Right ventricle myocardium inferior (tissue), 1 donor: ENCODE measurements at places on chromosomes 1 and 21.
A peak's percentile ranks its signal among the peaks of the same experiment; 100 is the strongest.

- no peak for DNase-seq
Observed at GRCh38 chr1:80053613-80054012, 1047.1 kb upstream of the ADGRL4 start.

DNA sequence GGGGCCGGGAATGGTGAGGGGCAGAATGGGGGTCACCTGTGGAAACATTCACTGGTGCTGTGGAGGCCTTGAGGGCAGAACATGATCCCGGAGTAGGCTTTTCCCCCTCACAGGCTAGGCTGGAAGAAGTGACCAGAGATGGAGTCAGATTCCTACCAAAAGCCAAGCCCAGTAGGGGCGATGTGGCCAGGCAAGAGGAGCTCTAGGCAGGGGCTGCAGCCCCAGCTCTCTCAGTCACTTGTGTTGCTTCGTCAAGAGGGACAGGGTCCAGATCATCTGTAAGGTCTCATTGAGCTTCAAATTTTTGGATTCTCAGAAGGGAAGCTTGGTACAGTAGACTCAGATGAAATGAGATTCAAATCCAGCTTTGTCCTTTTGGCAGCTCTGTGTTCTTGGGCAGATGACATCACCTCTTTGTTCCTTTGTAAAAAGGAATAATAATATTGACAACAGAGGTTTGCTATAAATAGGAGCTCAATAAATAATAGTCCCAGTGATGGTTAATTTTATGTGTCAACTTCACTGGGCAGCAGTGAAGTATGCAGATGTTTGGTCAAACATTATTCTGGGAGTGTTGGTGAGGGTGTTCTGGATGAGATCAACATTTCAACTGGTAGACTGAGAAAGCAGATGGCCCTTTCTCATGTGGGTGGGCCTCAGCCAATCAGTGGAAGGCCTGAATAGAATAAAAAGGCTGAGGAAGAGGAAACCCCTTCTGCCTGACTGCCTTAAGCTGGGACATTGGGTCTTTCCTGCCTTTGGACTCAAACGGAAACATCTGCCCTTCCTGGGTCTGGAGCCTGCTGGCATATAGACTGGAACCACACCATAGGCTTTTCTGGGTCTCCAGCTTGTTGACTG lies 324.7 kb upstream of the USP24 start:
- DNase-seq, result no peak

GRCh38 chr21:37869661-37870060 lies 46.6 kb downstream of the KCNJ6 start:
- DNase-seq, result no peak

GRCh38 chr1:205587581-205587980 lies 44.2 kb downstream of the ELK4 start:
- DNase-seq, result no peak

DNA sequence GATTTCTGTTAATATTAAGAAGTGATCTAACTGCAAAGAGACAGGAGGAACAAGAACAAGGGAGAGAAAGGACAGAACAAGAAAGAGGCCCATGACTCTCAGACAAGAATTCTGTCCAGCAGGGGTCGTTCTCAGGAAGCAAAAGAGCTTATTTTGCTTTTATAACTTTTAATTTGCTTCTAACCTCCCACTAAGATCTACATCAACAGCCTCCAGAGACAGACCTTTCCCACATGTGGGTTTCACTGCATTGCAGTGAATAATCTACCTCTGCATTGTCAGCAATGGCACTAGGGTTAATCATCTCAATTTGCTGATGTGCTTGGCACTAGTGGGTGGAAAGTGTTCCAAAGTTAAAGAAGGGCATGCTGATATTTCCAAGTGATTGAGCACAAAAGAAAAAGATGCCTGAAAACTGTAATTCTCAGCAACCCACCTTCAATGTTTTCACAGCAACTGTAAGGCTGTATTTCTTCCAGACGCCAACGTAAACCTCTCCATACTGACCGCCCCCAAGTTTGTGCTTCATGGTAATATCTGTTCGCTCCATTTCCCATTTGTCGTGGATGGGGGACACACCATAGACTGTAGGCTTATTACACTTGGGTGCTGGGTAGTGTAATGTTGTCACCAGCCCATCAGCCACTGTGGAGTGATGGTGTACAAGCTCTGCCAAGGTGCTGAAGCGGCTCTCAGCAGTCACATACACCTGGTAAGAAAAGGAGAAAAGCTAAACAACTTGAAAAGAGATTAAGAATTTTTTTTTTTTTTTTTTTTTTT lies 39.5 kb downstream of the TOR3A start:
- DNase-seq, result no peak

DNA sequence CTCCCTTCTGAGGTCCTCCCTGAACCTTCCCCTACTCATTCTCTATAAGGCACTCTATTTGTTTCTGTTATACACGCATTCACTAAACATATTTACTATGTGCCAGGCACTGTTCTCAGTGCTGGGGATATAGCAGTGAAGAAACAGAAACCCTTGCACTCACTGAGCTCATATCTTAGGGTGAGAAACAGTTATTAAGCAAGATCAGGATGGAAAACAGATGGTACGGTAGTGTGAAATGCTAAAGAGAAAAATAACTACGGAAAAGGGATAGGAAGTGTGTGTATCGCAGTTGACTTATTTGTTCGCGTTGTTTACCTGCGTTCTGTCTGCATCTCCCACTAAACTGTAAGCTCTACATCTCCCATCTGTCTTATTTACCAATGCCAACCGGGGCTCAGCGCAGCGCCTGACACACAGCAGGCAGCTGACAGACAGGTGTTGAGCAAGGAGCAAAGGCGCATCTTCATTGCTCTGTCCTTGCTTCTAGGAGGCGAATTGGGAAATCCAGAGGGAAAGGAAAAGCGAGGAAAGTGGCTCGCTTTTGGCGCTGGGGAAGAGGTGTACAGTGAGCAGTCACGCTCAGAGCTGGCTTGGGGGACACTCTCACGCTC lies 572 bp downstream of the CYB5RL start:
- DNase-seq, result peak; percentile 57
